ENCODE measurements at places on chromosomes 2 and 18.

- DNase-seq = peak; percentile 92
Measured at GRCh38 chr2:230866756-230867523, 2.2 kb downstream of the ITM2C start.

DNA sequence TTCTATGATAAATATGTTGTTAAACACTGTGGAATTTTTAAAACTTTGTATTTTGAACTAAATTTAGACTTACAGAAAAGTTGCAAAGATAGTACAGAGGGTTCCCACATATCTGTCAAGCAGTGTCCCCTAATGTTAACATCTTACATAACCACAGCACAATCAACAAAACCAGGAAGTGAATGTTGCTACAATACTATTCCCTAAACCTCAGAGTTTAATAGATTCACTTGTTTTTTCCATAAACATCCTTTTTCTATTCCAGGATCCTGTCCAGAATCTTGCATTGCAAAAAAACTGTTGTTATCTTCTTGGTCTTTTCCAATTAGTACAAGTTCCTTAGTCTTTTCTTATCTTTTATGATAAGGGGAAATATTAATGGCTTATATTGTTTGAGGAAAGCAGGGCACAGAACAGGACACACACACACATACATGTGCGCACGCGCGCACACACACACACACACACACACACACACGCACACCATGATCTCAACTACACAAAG lies 251.1 kb upstream of the TRIB2 start:
- DNase-seq = no peak

GRCh38 chr18:9571546-9571945 lies 42.8 kb downstream of the PPP4R1 start:
- DNase-seq = no peak

DNA sequence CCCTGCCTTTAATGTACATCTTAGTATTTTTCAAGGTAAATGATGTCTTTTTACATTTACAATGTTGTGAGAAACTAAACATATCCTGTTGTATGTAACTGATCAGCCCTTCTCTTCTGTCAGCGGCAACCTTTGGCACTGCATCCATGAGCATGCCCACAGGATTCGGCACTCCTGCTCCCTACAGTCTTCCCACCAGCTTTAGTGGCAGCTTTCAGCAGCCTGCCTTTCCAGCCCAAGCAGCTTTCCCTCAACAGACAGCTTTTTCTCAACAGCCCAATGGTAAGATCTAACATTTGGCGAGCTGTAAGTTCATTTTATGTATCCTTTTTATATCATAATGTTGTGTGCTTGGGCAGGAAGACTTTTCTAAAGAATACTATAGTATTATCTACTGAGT lies 46.9 kb upstream of the SCYGR2 start:
- DNase-seq = no peak

- DNase-seq = no peak
Measured at GRCh38 chr18:45619826-45620201, 4.5 kb downstream of the SLC14A2 start.

All from posterior cingulate gyrus (tissue), 11 donors.